D721Med (cell line): ENCODE measurements at places on chromosomes 7 and 10.

DNA sequence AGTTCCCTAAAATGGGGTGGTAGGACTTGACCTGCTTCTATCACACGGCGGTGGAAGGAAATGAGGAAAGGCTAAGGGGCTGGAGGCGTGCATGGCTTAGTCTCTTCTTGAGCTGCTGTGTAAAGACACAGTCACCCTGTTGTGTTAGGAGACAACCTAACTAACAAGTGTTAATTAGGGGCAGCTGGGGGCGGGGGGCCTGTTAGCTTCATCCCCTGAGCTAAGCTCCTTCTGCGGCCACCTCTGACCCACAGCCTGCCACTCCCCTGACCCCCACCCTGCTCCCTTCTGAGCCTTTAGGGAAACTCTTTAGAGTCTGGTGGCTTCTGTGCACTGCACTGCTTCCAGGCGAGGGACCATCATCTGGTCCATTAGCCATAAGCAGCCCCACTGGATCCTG lies 28.0 kb downstream of the COL17A1 start:
- DNase-seq = no peak

- no peak for DNase-seq
Measured at GRCh38 chr10:44949127-44949802, 10.3 kb upstream of the RASSF4 start.

GRCh38 chr7:16609842-16610450 lies 35.6 kb downstream of the ANKMY2 start:
- DNase-seq = no peak

GRCh38 chr10:75546004-75546403 lies 114.6 kb downstream of the LRMDA start:
- no peak for DNase-seq

- no peak for DNase-seq
Measured at GRCh38 chr10:49176310-49177268, 11.6 kb downstream of the TMEM273 start.

- no peak for DNase-seq
Measured at GRCh38 chr7:67429735-67430134, 433.1 kb downstream of the TYW1 start.

DNA sequence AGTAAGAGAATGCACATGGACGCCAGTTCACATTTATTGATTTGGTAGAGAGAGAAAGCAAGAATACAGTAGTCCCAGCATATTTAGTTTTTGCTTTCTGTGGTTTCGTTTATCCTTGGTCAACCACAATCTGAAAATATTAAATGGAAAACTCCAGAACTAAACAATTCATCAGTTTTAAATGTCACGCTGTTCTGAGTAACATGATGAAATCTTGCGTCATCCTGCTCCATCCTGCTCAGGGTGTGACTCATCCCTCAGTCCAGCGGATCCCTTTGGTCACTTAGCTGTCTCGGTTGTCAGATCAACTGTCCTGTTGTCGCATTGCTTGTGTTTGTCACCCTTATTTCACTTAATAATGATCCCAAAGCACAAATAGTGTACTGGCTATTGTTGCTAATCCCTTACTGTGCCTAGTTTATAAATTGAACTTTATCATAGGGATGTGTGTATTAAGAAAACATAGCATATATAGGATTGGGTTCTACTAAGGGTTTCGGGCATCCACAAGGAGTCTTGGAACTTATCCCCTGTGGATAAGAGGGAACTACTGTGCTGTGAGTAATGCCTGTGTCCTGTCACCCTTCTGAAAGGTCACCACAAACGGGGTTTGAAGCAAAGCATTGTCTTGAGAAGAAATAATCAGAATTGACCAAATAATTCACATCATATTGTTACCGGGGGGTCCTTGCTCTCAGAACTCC lies 73.6 kb downstream of the OTUD1 start:
- no peak for DNase-seq

GRCh38 chr7:83413424-83413823 lies 235.5 kb downstream of the SEMA3E start:
- DNase-seq = no peak

DNA sequence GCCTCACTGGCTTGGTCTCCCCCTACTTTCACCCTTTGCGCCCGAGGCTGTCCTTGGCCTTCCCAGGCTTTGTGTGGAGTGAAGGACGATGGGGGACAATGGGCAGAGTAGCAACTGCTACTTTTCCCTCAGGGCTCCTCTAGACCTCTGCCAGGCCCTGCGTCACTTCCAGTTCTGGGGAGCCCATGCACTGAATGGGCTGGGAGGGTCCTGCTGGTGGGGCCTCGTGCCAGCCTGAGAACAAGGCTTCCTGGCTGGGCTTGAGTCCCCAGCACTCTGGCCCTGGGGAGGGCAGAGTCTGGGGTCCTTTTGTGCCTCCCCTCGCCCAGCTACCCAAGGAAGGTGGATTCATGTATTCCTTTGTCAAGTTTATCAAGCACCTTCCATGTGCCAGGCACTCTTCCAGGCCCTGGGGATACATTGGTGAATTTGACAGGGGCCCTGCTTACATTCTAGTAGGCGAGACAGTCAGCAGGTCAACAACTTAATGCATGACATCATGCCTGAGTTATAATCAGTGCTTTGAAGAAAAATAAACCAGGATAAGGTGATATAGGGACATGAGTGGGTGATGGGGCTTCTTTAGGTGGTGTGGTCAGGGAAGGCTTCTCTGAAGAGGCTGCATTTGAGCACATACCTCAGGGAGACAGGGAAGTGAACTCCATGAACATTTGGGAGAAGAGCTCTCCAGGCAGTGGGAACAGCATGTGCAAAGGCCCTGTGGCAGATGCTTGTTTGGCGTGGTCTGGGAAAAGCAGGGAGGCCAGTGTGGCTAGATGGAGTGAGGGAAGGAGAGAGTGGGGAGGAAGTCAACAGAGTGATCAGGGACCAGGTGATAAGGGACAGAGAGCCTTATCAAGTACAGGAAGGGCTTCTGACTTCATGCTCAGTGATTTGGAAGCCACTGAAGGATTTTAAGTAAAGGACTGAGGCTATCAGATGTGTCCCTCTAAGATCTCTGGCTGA lies 14.1 kb downstream of the ZMIZ1 start:
- no peak for DNase-seq

GRCh38 chr10:50369931-50370330 lies 118.6 kb upstream of the ASAH2 start:
- DNase-seq = no peak

GRCh38 chr7:44380189-44380830 lies 54.9 kb upstream of the CAMK2B start:
- DNase-seq = no peak

DNA sequence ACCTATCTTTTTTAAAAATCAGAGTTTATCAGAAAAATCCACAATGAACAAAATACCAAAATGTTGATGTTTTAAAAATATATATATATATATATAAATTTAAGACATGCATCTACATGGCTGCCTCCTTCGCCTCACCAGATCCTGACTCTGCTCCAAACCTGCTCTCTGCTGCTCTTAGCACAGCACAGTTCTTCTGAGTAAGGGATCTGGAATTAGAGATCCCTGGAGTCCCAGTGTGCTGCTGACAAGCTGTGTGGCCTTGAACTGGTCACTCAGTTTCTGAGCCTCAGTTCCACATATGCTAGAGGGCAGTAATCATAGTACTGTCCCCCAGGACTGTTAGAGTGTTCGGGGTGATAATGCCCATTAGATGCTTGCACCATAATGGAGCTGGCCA lies 53.1 kb upstream of the AQP1 start:
- DNase-seq = no peak

- no peak for DNase-seq
Measured at GRCh38 chr10:15313843-15314242, 57.2 kb downstream of the FAM171A1 start.

- no peak for DNase-seq
Measured at GRCh38 chr10:35909121-35909720, 267.1 kb upstream of the FZD8 start.

DNA sequence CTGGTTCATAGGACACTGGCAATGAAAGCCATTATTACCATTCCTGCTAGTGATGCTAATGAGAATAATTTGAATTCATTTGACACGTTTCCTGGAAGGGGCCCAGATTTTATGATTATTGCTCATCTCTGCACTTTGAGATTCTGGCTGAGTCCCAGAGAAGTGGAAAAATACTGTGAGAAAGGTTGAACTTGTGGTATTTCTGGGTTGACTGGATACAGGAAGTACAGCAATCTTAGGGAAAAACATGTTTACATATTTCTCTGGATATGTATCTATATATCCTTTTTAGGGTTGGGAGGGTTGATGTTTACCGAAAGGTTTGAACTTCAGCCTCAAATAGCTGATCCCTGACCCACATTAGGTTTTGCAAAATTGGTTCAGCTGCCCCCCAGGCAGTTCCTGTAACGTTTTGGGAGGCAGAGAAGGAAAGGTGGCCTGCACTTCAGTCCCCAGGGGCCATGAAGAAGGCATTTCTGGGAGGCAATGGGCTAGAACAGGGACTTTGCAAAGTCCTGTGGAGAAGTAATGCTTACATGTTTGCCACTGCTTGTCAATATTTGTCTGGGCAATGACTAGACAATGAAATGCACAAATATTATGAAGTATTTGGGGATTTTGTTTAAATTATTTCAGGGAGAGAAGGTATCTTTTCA lies 253.7 kb upstream of the PITRM1 start:
- DNase-seq = no peak

- no peak for DNase-seq
Measured at GRCh38 chr10:87849001-87849400, 14.3 kb downstream of the KLLN start.

GRCh38 chr7:2803755-2804154 lies 40.4 kb downstream of the GNA12 start:
- DNase-seq = no peak

- DNase-seq = no peak
Measured at GRCh38 chr10:96417441-96417840, 58.6 kb upstream of the OPALIN start.

GRCh38 chr10:110310741-110311140 lies 6.0 kb upstream of the SMNDC1 start:
- DNase-seq = no peak

DNA sequence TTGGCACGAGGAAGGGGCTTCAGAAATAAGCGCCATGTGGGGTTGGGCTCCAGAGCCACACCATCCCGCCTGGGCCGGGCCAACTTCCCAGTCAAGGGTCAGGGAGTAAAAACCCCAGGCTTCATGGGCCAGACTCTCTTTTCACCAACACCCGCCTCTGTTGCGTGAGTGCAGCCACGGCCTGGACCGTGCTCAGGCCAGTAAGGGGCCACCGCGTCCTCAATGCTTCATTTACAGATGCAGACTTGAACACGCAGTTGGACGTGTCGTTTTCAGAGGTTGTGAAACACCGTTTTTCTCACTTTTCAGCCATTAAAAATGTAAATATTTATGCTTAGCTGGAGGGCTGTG lies 161.0 kb downstream of the WDR37 start:
- no peak for DNase-seq

DNA sequence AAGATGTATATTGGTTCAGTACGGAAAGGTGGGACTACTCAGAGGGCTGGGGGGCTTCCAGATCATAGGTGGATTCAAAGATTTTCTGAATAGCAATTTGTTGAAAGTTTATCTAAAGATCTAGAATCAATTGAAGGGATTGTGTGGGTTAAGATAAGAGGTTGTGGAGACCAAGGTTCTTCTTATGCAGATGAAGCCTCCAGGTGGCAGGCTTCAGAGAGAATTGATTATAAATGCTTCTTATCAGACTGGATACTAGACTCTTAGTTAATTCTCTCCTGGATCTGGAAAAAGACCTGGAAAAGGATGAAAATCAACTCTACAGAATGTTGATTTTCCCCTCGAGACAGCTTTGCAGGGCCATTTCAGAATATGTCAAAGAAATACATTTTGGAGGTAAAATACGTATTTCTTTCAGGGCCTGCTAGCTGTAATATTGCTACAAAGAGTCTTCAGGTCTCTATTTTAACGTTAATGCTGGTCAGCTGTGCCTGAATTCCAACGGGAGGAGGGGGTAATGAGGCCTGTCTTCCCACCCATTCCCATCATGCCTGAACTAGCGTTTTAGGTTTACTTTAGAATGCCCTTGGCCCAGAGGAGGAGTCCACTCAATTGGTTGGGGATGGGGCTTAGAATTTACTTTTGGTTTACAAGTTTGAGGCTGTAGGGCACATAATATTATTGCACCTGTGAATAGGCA lies 12.8 kb upstream of the GPR15LG start:
- DNase-seq = no peak
